Activated CD4-positive, alpha-beta memory T cell treated with anti-CD3 and anti-CD28 coated beads, Interleukin-2, amount 10 ng/mL, durations not matched to agents 7 days and 5 days (primary cell): ENCODE measurements at places on chromosomes 12 and 14.

- DNase-seq, result no peak
These were observed 31.1 kb downstream of the ATF7 start for GRCh38 chr12:53594897-53595615.

DNA sequence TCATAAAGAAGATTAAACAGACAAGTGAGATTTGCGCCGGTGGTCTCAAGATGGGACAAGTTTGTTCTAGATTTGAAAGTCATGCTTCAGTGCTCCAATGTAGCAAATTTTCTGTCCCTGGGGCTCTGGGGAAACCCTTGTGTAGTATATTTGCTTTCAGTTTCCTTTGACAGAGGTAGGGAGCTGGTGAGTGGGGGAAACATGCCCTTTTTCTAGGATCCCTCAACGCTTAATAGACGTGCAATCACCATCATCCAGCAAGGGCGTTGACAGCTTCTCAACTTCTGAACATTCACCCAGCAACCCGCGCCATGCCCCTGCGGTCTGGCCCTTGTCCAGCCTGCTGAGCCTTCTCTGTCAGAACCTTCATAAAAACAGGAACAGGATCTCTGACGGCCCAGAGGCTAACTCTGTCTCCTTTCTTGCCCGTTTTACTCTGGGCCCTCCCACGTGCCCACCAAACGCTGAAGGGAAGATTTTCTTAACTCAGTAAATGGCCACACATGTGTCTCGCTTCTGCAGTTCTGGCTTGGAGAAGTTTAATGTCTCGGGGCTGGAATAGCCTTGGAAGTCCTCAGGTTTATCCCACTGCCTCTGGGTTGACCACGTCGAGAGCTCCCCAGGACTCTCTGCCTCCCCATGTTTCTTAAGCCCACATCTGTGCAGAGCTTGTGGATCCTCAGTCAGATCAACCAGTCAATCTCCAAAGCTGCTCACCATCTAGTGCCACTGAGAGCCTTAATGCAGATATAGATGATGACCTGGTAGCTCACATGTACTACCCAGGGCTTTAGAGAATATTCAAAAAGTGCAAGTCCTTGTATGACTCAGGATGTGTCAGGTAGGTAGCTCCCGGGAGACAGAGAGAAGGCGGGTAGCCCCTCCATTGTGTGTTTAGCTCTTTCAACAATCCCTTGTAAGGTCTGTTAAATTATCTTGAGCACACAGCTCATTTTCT, 58.1 kb upstream of the CCND2 start:
- DNase-seq, result peak; percentile 24

DNA sequence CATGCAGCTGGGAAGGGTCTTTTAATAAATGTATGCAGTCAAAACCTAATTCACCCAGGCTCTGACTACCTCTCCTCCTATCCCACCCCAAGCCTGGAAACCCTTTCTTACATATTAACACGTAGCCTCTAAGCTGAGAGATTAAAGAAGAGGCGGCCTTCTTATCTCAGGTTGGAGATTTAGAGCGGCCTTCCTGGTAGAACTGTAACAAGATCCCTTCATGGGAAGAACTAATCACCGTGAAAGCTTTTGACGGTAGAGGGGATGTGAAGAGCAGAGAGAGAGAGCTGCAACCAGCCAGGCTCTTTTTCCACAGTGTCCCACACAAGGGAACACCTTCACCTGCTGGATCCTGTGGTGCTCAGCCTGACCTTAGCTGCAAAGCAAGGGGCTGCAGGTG, 367.4 kb downstream of the MED13L start:
- DNase-seq, result no peak

DNA sequence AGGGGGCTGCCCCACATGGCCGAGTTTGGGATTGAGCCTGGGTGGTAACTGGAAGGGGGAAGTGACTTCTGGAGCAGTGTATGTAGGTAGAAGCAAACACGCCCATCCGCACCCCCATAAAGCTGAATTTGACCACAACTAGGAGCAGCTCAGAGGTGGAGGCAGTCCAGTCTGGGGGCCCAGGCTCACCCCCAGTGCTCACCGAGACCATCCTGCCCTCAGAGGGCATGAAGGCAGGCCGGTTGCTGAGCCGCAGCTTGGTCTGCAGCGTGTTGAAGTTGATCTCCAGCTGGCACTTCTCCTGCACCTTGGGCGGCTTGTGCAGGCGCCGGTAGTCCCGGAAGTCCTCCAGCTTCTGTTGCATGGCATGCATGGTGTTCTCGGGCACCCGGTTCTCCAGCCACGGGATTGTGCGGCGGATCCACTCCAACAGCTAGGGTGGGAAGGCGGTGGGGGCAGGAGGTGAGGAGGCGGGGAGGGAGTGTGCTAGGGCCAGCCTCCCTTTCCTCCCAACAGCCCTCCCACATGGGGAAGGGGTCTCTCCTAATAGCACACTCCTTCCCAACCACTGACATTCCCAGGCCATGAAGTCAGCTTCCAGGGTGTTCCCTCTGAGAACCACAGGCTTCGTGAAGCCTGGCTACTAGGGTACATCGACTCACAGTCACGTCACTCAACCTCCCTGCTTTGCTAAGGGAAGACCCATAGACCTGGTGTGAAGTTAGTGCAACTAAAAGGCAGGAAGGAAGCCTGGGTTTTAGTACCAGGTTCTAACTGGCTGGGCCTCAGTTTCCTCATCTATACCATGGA, 87.0 kb downstream of the ACTN1 start:
- no peak for DNase-seq

DNA sequence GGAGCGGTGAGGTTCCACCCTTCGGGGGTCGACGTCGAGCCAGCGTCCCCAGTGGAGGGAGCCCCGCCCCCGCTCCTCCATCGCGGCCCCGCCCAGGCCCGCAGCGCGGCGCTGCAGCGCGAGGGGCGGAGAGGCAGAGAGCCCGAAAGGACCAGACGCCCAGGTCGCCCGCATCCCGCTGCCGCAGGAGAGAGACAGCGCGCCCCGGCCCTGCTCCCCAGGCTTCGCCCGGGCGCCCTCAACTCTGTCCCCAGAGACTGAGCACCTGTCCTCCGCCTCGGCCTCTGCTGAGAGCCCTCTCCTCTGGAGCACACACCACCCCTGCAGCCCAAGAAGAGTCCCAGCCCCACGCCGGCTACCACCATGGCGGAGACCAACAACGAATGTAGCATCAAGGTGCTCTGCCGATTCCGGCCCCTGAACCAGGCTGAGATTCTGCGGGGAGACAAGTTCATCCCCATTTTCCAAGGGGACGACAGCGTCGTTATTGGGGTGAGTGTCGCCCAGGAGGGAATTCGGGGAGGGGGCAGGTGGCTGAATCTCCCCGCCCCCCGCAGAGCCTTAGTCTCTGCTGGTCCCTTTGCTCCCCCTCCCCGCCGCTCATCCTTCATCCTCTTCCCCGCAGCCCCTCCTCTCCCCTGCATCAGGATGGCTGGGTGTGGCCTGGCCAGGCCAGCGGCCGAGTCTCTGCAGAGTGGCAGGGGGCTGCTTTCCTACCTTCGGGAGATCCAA, at the start of gene KIF5A:
Gene KIF5A (plus strand): TSS at position 136 of the 732 bp plus-strand sequence. CDS start 228 bp downstream, at position 364.
- DNase-seq, result peak; percentile 68
